Brain (organoid and tissue), 16 donors: ENCODE measurements at places on chromosomes 2 and 18. TPM values are rescaled to one million over a fixed set of nuclear protein-coding genes. Genes with fewer than 3 reads are reported as not detected.

DNA sequence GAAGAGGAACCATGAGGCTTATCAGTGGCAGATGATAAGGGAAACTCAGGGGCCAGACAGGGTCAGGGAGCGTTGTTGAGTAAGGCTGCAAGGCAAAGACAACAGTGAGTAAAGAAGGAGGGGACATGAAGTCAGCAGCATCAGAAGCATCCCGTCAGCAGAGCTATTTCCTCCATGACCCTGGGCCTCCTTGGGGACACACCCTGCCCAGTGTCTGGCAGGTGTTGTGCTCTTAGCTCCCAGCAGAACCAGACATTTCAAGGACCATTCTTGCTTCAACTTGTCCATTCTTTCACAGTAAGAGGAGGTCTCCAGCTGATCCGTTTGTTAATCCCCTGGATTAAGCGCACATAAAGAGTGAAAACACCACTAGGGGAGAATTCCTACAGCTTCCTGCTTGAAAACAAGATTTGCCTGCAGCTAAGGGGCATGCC, 88.7 kb upstream of the MEIS1 start:
- no peak for DNase-seq

DNA sequence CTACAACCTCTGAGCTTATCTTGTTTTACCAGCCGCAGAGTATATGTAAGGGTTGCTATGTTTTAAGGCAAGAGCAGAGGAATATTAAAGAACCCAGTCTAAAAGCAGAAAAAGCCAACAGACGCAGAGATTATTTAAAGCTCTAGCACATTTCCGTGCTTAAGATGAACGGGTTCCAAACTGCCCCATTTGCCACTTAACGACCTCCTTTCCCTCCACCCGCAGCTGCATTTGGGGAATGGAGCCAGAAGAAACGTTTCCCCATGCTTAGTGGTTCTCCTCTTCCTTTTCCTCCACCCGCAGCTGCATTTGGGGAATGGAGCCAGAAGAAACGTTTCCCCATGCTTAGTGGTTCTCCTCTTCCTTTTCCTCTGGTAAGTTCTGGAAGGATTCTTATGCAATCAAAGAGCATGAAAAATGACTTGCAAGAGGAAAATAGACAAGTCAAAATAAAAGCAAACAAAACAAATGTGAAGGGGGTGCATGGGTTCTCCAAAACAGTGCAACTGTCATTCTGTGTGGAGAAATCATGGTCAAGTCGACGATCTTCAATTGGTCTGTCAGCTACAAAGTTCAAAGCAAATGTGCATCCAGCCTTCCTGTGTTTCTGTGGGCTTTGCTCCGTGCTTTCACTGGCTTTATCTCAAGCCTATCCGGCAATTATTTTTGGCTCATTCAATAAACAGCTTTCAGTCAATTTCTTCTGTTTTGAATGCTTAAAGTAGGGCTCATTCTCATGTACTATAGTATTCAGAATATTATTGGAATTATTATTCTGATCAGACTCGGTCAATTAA, 57.8 kb downstream of the DIPK1C start:
- DNase-seq = no peak

DNA sequence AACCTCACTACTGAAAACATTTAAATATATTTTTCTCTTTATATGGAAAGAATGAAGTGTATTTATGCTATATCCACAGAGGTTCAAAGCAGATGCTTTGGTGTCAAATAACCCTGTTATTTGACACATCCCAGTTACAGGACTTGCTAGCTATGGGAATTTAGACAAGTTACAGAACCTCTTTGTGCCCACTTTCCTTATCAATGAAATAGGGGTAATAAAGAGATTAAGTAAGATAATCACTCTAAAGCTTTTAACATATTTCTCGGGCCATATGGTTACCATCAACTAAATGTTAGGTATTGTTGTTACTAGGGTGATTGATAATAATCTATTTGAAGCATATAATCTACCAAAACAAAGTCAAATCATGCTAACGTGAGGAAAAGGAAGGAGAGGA, 1660.6 kb upstream of the NXPH2 start:
- DNase-seq = no peak

MOGAT1 gene
- polyA plus RNA-seq = not detected
